ENCODE measurements at places on chromosomes 16 and 17.

GRCh38 chr16:30437511-30438046 lies 7.7 kb upstream of the DCTPP1 start:
- DNase-seq = no peak

DNA sequence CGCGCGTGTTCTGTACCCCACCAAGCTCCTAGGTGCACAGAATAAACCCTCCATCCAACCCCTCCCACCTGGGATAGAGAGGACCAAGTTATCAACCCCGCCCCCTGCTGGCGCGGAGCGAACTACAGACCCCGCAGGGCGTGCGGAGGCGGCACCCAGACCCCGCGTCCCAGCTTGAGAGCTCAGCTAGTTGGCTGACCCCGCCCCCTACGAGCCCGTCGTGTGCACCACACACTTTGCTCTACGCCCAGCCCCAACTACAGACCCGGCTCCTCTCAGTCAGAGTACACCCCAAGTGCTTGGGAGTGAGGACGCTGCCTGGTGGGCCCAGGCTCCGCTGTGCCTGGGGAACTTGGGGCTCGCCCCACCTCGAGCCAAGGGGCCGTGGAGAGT lies 1.5 kb downstream of the GRIN2A start:
- no peak for DNase-seq

DNA sequence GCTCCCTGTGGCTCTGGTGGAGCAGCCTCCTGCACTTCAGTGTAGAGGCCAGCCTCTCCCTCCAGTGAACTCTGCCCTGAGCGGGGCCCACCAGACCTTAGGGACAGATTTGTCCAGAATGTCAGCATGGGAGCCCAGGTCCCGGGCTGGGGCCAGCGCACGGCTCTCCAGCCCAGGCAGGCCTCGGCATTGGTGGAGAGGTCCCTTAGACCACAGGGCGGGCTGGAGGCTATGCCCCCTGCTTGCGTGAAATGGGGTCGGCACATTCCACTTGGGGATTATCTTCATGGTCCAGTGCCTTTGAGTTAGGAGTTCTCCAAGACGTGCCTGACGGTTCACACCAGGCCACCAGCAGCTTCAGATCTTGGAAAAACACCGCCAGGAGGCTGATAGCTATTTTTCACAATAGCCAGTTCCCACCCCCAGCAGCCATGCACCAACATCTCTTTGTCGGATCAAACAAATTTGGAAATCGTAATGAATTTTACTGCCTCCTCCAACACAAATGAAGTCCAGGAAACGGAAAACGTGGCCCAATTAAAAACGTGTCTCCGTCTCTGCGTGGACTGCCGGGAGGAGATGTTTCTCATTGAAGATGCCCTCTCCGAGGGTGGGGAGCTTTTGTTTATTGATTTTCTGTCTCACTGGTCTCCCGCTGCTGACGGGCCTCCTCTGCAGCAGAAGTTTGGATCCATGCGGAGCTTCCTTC lies 110.0 kb upstream of the CIBAR2 start:
- no peak for DNase-seq

GRCh38 chr17:72244494-72244893 lies 123.7 kb downstream of the SOX9 start:
- DNase-seq = no peak

GRCh38 chr17:9205520-9206409 lies 184.5 kb downstream of the NTN1 start:
- no peak for DNase-seq

DNA sequence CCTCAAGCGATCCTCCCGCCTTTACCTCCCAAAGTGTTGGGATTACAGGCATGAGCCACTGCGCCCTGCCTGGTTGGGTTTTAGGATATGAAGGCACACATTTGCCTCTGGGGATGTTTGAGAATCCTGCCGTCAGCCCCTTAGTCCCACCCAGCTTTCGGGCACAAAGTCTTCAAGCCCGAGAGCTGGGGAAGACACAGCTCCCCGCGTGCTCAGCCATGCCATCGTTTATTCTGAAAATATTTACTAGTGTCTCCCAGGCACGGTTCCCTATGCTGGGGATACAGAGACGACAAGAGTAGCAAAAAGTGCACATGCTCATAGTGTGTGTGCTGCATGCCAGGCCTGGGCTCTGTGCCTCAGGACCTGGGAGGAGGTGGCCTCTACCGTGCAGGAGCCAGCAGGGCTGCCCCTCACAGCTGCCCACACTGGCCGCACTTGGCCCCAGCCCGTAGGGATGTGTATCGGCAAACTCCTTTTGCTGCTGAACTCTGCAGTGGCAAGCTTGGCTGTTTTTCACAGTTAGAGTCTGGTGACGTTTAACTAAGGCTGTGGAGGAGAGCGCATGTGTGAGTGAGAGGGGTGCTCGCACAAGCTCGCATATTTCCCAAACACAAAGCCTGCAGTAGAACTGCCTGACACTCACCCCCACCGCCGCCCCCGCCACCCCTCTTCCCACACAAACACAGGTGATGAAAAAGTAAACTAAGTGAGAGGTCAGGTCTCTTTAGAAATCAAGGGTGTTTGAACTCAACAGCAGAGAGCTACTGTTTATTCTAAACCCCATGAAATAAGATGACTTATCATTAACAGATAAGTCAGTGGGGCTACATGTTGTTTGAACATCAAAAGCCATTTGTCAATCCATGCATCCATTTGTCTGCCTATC lies 266.4 kb downstream of the MRTFB start:
- DNase-seq = no peak

- DNase-seq = no peak
These were observed 724 bp downstream of the GAA start for GRCh38 chr17:80101946-80102663.

DNA sequence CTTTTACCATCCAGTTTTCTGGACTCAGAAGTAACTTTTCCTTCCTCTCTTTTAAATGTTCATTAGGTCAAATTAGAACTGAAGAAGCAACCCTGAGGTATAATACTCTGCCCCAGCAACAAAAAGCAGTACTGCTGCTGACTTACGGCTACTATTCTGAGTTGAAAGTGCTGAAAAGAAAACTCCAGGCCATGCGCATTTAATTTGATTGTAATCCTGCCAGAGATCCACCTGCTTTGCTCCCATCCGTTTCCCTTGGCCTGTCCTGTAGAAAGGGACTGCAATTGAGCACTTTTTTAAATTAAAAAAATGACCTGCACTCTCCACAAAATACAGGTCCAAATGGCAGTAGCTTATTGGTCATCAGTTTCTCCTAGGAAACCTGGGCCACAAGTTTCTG lies 61.6 kb downstream of the PITPNC1 start:
- DNase-seq = no peak

- peak; percentile 72 for DNase-seq
These were observed 5.0 kb downstream of the CORO6 start for GRCh38 chr17:29617481-29618271.

- no peak for DNase-seq
These were observed 97.2 kb downstream of the NOG start for GRCh38 chr17:56690441-56691291.

- no peak for DNase-seq
These were observed at the start of gene C16orf82 for GRCh38 chr16:27066668-27067537. C16orf82 (plus strand) TSS chr16:27066927.

- no peak for DNase-seq
These were observed 50.0 kb downstream of the OTOA start for GRCh38 chr16:21713549-21714368.

Measured in effector CD8-positive, alpha-beta T cell (primary cell).